Stimulated activated CD8-positive, alpha-beta memory T cell treated with anti-CD3 and anti-CD28 coated beads, Interleukin-7, amount 100 ng/mL, for 1 hour (primary cell): ENCODE measurements at places on chromosomes 11 and 22.

- DNase-seq: no peak
Measured at GRCh38 chr22:48846200-48846599, 981.5 kb downstream of the BRD1 start.

DNA sequence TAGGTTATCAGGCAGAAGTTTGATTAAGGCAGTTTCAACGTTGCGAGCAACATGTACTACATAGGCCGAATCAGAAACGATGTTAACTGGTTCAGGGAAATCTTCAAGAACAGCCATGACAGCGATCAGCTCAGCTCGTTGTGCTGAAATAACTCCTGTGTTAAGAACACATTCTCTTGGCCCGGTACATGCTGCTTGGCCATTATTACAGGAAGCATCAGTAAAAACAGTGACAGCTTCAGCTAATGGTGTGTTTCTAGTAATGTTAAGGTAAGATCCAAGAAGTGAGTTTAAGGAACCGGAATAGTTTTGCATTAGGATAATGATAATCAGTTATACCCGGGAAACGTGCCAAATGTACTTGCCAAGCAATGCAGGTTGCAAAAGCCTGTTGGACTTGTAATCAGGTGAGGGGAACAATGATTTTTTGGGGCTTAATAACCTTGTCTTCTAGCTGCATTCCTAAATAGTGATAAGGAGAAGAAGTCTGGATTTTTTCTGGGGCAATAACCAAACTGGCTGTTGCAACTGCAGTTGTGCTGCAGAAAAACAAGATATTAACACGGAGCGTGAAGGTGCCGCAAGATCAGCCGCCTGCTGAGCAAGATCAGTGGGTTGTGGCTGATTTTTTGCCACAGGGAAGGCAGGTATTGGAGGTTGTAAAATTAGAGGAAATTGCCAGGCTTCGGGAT lies 14.3 kb downstream of the OR52K1 start:
- no peak for DNase-seq

- no peak for DNase-seq
Measured at GRCh38 chr11:65473278-65473860, 25.5 kb upstream of the MALAT1 start.

- no peak for DNase-seq
Measured at GRCh38 chr11:1000357-1001278, 35.9 kb downstream of the MUC6 start.

GRCh38 chr11:95076981-95077380 lies 10.3 kb downstream of the SRSF8 start:
- DNase-seq: no peak

DNA sequence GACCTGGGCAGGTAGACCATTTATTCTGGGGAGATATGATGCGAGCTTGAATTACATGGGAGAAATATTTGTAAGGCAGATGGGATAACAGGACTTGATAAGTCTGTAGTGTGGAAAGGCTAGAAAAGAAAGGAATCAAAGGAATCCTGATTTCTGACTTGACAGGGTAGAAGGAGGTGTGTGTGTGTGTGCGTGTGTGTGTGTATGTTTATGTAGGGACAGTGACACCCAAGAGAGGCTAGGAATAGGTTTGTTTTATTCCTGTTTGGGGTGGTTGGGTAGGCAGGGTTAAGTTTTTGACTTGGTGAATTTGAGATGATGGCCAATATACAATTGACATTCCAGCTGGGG lies 390 bp upstream of the HTATIP2 start:
- DNase-seq: no peak

DNA sequence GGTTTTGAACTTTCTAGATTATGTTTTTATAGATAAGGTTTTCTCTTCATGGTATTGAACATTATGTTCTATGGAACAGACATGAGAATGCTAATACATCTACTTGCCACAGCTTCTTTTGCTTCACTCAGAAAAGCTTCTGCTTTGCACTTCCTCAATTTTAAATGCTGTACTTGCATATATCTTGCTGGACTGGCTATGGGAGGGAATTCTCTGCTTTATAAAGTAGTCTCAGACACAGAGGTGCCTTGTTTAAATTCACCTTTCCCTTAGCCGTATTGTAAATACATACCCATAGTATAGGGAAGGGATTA lies 173.9 kb downstream of the DDX10 start:
- DNase-seq: no peak

- no peak for DNase-seq
Measured at GRCh38 chr11:61266602-61267001, 25.6 kb downstream of the PGA5 start.

GRCh38 chr11:78622666-78623065 lies 48.0 kb upstream of the NARS2 start:
- no peak for DNase-seq

DNA sequence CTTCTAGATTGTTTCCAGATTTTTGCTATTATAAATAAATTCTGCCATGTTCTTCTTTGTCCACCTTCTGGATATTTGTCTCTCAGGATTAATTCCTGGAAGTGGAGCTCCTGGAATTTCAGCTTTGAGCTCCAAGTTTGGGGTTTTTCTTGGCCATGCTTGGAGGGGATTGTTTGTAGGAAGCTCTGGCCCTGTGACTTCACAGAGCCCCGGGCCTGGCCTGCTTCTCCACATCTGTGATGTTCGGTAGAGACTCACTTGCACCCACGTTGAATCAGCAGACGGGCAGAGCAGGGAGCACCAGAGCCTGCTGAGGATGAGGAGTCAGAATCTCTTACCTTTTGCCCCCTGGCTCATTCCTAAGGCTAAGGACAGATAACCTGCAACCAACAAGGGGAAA lies 35.7 kb downstream of the LRRC32 start:
- no peak for DNase-seq

DNA sequence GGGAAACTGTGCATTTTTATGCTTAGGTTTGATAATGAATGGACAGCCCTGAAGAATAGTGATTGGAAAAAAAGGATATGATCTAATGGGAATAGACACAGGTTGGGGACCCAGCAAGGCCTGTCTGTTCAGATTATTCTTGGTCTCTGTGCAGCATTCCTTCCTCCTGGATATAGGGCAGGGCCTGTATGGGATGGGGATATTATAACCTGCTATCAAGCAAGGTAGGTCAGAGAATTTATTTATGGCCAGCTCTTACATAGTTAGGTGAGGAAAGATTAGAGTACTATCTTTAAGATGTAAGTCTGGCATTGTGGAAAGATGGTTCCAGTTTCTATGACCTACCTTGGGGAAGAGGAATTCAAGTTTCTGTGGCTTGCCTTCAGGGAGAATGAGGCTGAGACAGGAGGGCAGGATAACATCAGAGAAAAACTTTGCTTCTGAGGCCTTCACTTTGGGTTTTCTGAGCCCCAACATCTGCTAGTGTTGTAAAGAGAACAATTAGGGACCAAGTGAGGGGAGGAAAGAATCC lies 8.5 kb upstream of the BIRC2 start:
- no peak for DNase-seq

DNA sequence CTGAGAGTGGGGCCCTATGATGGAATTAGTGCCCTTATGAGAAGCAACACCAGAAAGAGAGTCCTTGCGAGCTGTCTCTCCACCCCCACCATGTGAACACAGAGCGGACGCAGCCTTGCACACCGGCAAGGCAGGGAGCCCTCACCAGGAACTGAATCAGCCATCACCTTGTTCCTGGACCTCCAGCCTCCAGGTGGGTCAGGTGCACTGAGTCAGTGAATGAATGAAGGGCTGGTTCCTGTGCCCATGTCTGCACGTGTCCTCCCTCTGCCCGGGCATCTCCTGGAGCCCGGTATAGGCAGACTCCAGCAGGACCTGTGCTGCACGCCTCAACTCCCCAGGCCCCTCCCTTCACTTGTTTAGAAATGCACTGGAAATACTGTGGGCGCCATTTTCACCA lies 54.9 kb downstream of the LINC01488 start:
- DNase-seq: no peak

DNA sequence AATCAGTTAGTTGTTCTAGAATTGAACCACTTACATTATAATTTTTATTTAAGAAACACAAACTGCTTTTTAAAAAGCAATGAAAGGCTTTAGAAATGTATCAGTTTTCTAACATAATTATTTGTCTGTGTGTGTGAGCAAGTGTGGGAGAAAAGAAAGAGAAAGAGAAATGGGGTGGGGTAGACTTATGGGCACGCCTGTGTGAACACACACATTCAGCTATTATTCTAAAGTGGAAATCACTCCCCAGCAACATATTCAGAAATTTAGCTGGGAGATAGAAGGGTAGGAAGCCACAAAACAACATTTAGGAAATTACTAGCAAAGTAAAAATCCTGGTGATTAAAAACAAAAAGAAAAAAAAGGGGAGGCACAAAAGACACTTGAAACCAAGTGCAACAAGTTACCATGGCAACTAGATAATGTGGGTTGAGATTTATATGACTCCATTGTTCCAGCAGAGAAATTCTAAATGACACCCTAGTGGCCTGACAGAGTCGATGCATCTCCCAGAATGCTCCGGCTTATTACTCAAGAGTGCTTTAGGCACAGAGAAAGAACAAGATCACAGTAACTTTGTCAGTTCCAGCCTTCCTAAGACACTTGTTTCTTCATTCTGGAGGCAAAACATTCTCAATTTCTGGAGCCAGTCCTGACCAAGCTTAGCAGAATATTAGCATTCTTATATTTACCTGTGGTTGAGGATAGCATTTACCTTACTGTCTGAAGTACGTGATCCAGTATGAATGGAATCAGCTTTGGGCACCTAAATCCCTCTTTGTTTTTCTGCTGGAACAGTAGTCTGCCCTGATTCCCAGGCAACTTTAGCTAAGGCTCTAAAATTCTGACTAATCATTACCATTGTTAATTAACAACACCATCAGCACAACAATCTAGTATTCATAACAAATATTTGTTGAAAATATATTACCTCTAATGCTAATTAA lies 444.4 kb downstream of the DLG2 start:
- no peak for DNase-seq

- no peak for DNase-seq
Measured at GRCh38 chr11:133967599-133968238, 11.0 kb upstream of the IGSF9B start.

GRCh38 chr11:704228-704674 lies 1.8 kb upstream of the EPS8L2 start:
- no peak for DNase-seq
